ENCODE measurements at places on chromosomes 2 and 18. TPM values are rescaled to one million over a fixed set of nuclear protein-coding genes. Genes with fewer than 3 reads are reported as not detected.

DNA sequence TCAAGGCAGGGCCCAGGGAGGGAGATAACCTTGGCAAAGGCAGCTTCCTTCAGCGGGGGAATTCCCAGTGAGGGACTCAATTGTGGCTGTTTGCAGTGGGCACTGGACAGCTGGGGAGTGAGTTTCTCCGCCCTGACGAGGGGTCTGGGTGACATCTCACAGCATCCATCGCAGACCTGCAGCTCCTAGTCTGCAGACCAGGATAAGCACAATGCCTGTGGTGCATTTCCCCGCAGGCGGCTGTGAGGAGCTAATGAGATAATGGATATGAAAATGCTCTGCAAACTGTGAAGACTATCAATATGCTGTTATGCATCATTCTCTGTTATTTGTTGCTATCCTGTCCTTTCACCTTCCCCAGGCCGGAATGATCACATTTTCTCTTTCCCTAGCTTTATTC, 30.0 kb upstream of the CYP1B1 start:
- no peak for DNase-seq

DNA sequence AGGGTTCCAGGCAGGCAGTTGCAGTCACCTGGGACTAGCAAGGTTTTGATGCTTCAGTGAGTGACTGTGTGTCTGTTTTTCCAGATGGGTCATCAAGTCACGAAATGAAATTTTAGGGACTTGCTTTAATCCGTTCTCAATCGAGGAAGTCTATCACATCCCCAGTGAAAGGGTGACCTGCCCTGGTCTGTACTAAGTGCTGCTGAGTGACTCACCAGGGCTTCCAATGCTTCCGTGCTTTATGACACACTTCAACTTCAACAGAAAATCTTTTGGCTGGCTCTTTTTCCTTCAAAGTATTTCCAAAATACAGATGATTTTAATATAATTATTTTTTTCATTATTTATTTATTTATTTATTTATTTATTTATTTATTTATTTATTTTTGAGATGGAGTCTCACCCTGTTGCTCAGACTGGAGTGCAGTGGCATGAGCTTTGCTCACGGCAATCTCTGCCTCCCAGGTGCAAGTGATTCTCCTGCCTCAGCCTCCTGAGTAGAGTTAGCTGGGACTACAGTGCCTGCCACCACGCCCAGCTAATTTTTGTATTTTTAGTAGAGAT, 18.4 kb downstream of the TFCP2L1 start:
- DNase-seq, result no peak

DNA sequence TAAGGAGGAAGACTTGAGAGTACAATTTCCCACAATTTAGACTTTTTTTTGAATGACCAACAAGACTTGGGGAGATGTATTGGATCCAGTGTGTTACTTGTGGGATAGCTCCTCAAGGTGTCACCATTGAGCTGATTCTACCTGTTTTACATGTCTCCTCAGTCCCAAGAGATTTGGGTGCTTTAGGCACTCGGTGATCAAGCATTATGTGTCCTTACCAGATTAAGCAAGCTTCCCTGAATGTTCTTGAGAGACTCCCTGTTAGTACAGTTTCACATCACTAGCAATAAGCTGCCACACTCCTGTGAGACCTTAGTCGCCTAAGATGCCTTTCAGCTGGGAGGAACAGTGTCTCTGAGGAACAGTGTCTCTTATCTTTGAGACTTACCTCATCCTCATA, 384.3 kb upstream of the SYT4 start:
- no peak for DNase-seq

DNA sequence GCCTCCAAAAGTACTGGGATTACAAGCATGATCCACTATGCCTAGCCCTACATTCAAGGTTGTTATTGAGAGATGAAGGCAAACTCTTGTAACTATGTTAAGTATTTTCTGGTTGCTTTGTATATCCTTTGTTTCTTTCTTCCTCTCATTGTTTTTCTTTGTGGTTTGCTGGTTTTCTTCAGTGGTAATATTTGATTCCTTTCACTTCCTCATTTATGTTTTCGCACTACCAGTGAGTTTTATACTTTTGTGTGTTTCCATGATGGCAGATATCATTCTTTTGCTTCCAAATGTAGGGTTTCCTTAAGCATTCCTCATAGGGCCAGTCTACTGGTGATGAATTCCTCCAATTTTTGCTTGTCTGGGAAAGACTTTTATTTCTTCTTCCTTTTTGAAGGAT, 90.2 kb downstream of the NCK2 start:
- DNase-seq, result no peak

GRCh38 chr2:230879891-230880290, 15.1 kb downstream of the ITM2C start:
- no peak for DNase-seq

DNA sequence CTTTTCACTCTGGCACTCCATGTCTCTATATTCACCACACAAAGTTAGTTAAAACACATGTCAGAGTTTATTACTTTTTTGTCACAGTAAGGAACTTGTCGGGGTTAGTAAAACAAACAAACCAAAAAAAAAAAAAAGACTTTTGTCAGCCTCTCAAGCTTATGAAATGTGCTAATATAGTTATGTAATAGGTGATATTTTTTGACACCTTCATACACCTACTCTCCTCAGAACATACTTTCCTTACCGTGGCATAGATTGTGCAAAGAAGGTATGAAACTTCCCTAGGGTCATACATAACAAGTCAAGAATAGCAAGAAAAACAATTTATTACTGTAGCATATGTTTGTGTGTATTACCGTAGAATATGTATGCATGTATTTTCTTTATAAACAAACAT, 633.3 kb downstream of the CNTNAP5 start:
- DNase-seq, result no peak

DNA sequence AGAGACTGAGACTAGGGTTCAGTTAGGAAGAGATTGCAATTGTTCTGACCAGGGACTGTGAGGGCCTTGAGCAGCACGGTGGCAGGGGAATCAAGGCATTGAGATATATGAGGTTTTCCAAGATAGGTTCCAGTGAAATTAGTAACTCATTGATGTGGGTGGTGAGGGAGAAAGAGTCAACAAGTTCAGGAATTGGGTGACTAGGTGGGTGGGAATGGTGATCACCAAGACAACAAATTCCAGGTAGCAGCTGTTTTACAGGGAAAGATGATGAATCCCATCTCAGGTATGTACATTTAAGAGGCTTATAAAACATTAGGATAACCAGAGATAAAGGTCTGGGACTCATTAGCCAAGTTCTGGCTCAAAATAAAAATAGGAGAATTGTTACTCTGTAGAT, 251.5 kb upstream of the MGAT5 start:
- DNase-seq, result no peak

GRCh38 chr2:239687441-239687840, 286.6 kb upstream of the HDAC4 start:
- no peak for DNase-seq

DNA sequence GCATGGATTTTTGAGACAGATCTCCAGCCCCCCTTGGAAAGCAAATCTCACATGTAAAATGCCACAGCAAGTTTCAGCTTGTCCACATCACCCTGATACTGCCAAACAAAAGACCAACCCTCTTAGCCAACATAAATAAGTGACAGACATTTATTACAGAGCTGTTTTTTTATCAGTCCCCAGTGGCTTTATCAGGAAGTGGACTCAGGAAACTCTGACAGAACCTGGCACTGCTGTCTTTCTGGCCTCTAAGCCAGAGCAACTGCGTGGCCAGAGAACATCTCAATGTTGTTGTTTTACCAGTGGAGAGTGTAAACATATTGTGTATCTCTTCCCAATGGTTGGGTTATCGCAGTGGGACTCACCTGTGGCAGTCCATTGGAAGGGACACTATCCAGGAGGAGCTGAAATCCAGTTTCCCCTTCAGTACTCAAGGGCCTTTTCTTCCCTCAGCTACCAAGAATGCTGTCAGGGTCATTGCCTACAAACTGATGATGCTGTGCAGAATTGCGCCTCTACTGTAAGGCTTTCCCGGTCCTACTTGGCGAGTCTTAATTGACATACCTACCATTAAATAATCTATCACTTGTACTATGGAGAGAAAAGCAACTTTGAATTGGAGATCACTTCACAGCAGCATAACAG, 22.0 kb downstream of the SLC14A1 start:
- no peak for DNase-seq

GRCh38 chr2:7902251-7902765, 779.5 kb upstream of the ID2 start:
- no peak for DNase-seq

DNA sequence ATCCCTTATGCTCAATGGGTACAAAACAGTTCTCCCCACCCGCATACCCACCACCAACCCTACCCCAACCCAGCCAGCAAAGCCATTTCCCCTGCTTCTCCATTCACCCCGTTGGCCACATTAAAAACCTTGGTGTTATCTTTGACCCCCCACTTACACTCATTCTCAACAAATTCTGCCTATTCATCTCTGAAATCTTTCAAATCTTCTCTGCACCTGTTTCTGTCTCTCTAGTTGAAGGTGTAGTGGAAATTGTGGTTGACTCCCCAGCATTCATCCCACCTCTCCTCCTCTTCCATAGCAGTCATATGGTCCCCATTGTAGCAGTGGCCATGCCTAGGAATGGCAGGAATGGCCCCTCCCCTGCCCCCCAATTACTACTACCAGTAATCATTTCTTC, 20.5 kb upstream of the TET3 start:
- no peak for DNase-seq

- DNase-seq, result no peak
These were observed 593 bp upstream of the NRBP1 start for GRCh38 chr2:27427863-27428212.

GRCh38 chr2:47483191-47483590, 80.2 kb downstream of the MSH2 start:
- no peak for DNase-seq

DNA sequence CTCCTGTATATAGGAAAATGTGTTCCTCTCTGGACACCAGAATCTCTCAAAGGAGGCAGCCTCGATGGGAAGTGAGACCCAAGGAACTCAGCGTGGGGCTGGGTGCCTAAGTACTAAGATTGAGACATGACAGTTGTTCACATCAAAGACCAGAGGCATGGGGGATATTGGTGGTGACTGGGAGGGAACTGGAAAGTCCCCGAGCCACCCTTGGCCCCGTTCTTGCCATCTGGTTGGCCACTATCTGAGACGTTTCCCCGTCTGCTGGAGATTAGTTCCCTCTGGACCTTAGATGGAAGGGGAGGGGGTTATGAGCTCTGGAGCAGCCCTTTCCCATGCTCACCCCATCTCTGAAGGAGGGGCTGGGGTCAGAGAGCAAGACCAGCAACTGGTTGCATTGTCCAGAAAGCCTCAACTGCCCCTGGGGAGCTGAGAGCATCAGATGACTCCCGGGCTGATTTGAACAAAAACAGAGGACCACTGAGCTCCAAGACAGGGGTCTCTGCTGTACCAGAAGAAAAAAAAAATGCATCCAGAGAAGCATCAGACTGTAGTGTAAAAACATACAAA, 11.8 kb downstream of the FBLN7 start:
- no peak for DNase-seq

DNA sequence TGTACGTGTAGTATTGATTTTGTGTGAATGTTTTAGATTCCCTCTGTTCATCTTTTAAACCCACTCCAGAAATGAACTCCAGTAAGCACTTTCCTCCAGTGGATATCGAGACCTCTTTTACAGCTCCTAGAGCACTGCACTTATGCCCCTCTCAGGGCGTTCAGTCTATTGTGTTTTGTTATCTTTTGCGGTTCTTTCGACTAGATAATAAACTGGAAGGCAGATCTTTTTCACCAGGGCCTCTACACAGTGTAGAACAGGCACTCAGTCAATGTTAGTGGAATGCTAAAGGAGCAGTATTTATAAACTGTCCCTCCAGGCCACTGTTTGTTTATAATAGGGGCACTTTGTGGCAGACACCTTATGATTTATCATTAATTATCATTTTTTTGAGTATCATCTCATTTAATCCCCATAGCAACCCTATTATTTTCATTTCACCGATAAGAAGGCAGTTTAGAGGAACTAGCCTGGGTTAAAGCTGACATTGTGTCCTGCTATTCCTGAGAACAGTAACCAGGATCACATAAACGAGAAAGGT, 742 bp upstream of the SOS1 start:
- no peak for DNase-seq

GRCh38 chr2:45964906-45965305, 313.4 kb downstream of the PRKCE start:
- no peak for DNase-seq

GRCh38 chr2:27687232-27687631, 23.5 kb downstream of the SLC4A1AP start:
- DNase-seq, result no peak

GRCh38 chr2:8676191-8676920, 5.5 kb upstream of the ID2 start:
- DNase-seq, result peak; percentile 98

- peak; percentile 89 for DNase-seq
These were observed 21.2 kb upstream of the NAB1 start for GRCh38 chr2:190627448-190628412.

DNA sequence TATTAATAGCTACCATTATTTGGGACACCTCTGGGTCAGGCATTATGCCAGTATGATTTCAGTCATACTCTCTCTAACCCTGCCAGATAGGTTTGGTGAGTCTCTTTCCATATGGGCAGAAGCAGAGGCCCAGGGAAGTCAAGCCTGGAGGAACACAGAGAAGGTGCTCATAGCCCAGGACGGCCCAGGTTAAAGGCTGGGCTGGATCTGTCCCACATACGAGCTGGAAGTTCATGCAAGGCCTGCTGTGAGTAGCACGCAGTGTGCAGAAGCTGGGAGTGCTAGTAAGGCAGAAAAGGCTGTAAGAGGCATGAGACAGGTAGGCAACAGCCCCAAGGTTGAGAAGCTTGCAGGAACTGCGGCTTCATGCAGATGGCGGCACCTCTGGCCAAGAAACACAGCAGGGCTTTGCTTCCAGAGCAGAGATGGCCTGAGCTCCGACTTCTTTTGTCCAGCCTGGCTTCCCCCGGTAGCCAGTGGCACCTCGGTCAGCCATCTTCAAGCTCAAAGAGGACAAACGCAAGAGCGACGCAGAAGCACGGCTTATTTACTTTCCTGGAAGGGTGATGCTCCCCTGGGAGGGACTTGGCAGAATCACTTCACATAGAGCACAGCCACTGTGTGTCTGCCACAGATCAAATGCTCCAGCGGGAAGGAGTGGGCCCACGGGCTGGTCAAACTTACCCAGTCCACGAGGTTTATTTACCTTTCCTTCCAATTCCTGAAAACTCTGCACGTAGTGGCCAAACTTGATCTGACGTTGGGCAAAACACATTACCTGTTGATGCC, 58.5 kb upstream of the MAP4K4 start:
- DNase-seq, result no peak

DNA sequence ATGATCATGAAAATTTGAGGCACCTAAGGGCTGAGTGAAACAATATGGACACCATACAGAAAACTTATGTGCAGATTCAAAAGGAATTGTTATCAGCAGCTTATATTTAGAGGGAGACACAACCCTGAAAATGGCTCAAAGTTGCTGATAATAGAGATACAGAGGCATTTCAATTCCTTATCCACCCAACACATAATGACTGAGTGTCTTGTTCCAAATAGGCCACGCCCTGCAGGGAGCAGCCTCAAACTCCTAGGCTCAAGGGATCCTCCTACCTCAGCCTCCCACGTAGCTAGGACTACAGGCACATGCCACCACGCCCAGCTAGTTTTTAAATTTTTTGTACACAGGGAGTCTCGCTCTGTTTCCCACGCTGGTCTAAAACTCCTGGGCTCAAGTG, 79.0 kb downstream of the LBH start:
- DNase-seq, result no peak

UGT1A5 gene
- polyA plus RNA-seq, result not detected

SH3BP4 gene
- polyA plus RNA-seq, result 20.4 TPM

DDX1 gene
- 90.2 TPM for polyA plus RNA-seq

LRRC30 gene
- polyA plus RNA-seq, result 5.8 TPM

MARCHF4 gene
- polyA plus RNA-seq, result 0.11 TPM

LYPD1 gene
- polyA plus RNA-seq, result 15.1 TPM

G6PC2 gene
- not detected for polyA plus RNA-seq

NXPH2 gene
- 14.3 TPM for polyA plus RNA-seq

SLC9A4 gene
- not detected for polyA plus RNA-seq

GLI2 gene
- polyA plus RNA-seq, result 9.6 TPM

METTL4 gene
- 13.0 TPM for polyA plus RNA-seq

Data from muscle of leg (tissue), 16 donors.